HTR-8/SVneo (cell line): ENCODE measurements at places on chromosomes 7 and 10.

DNA sequence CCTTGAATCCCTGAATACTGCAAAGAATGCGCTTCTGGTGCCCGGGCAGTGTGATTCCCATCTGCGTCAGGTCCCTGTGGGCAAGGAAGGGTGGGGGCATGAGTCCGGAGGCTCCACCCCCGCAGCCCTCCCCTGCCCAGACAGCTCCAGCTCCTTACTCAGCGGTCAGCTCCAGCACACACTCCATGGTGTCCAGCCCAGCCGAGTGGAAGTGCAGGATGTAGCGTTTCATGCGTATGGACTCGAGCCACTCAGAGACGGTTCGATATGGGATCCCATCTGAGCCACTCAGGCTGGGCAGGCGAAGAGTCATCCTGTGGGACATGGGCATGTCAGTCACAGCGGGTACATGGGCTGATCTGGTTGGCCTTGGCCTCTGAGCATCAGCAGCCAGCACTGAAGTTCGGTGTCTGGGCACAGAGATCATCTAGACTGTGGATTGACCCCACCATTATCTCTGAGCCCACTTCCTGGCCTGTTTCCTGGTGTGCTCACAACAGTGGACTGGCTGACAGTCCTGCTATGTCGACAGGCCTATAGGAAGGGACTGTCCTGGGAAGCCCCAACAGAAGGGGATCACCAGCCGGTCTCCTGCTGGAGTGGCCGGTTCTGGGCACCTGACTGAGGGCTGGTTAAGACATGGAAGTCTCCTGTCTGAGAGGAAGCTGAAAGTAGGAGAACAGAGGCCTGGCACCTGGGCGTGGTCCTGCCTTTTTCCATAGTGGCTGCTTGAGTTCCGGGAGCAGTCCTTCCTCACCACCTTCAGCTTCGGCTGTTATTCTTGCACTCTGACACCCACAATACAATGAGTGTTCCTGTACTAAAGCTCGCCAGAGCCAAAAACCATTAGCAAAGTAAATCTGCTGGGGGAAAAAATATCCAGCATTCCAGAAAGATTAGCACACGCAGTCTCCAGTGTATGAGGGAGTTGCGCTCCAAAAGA is 10.6 kb downstream of the ZYX start:
- no peak for DNase-seq

DNA sequence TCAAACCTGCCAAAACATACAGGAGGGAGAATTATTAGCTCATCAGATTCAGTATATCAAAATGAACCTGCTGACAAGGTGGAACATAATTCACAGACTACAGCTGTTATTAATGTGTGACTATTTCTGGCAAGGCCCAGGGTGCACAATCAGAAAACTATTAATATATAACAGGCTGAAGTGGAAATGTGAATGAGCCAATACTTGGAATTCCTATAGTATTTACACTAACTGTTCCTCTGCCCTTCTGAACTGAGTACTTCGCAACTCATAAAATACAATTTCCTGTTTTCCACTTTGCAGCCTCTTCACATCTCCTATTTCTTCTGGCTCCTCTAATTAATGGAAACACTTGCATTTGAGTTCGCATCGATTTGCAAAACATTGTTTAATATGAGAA is 330.8 kb downstream of the DPP6 start:
- DNase-seq: no peak

DNA sequence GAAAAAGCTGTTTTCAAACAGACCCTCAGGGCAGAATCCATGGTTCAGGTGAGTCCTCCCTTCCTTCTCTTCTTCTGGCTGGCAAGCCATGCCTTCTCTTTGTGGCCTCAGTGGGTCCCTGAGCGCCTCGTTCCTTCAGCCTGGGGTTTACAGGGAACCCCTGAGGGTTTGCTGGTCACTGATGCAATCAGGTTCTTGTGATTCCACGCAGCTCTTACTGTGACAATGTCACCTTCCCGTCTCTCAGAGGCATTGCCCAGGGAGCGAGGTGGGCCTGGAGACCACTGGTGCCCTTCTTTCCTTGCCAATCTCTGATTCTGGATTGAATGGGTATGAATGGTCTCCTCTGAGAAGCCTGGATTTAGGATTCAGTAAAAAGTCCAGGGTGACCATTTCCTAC is 132.2 kb downstream of the ADARB2 start:
- no peak for DNase-seq

GRCh38 chr10:7424919-7425318 is 14.1 kb upstream of the SFMBT2 start:
- no peak for DNase-seq

GRCh38 chr10:14200698-14201544 is 129.8 kb downstream of the FRMD4A start:
- peak; percentile 23 for DNase-seq

- DNase-seq: no peak
These were observed 190.1 kb upstream of the AKR1E2 start for GRCh38 chr10:4635883-4636282.

DNA sequence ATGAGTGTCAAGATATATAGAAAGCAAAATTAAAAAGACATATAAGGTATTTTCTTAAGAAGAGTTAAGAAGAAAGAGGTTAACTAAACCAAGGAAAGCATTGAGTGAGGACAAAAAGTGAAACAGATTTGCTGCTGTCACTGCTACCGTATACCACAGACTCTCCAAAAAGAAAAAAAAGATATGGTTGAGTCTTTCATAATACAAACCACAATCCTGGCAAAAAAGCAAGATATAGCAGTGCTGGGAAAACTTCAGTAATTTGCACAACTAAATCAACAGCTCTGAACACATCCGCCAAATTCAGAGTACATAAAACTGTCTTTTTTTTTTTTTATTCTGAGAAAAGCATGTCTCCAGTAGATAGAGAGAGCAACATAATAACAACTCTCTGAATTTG is 114.7 kb downstream of the ETV1 start:
- DNase-seq: no peak

DNA sequence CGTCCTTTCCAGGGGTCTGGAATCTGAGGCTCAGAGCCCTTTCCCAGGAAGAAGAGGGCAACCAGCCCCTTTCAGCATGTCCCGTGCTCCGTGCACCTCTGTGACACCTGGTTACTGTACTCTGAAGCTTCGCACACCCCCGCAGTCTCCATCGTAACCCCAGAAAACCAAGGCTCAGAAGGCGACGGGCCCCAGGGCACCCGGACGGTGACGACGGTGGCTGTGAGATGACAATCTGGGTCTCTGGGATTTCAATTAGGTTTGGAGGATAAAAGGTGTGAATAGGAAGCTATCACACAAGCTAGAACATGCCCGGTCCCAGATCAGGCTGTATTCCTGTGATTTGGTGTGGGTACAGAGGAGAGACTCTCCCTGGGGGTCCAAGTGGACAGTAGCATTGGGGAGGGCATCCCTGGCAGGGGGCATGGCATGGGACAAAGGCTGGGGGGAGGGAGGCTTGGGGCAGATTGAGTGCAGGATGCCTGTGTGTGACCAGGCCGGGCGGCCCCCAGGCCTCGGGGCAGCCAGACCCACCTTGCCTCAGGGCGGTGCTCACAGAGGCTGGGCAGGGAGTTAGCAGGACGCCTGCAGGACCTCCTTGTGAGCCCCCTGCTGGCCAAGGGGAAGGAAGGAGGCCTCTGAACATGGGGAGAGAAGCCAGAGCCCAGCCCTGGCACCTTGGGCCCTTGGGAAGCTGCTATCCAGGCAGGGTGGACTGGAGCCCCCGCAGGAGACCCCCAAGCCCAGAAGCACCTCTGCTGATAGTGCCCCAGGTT is 23.4 kb upstream of the PSMG3 start:
- DNase-seq: no peak

- no peak for DNase-seq
These were observed 435.2 kb upstream of the ETV1 start for GRCh38 chr7:14424675-14425074.

GRCh38 chr7:49295146-49295545 is 370.8 kb downstream of the CDC14C start:
- no peak for DNase-seq

- DNase-seq: no peak
These were observed 116.8 kb downstream of the ETV1 start for GRCh38 chr7:13872709-13873108.

DNA sequence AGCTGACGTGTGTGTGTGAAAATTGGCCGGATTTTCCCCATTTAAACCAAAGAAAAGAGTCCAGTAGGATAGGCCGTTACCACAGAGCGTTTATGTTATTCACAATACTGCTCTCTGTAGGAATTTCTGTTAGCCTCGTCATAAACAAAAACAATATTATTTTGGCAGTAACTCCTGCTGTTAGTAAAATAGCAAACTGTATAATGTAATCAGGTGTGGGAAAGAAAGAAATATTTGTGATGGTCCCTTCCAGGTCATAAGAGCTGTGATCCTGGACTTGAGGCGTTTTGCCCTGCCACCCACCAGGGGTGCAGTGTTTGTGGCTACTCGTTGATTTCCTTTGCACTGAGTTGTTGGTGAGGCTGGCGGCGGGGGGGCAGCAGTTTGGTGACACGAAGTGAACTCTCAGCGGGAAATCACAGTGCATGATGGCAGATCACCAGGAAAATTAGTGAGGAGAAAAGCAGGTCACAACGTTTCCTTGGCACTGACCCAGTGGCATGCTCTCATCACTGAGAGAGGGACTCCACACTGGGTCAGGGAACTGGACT is 2.8 kb downstream of the EEPD1 start:
- DNase-seq: no peak

GRCh38 chr7:156935250-156935649 is 14.3 kb upstream of the NOM1 start:
- DNase-seq: no peak

GRCh38 chr7:127928852-127929251 is 102.4 kb downstream of the LRRC4 start:
- DNase-seq: no peak

GRCh38 chr7:519484-520390 is at the start of gene PDGFA:
PDGFA (minus strand) TSS chr7:519846; CDS start chr7:519001, 845 bp downstream.
- peak; percentile 63 for DNase-seq

GRCh38 chr10:51547941-51548340 is 151.5 kb downstream of the CSTF2T start:
- DNase-seq: no peak

GRCh38 chr7:28062197-28062991 is 118.2 kb downstream of the JAZF1 start:
- DNase-seq: peak; percentile 59

- no peak for DNase-seq
These were observed 12.3 kb upstream of the CYTH3 start for GRCh38 chr7:6284461-6285360.

- DNase-seq: no peak
These were observed 5.1 kb downstream of the FLNC start for GRCh38 chr7:128835231-128835751.

DNA sequence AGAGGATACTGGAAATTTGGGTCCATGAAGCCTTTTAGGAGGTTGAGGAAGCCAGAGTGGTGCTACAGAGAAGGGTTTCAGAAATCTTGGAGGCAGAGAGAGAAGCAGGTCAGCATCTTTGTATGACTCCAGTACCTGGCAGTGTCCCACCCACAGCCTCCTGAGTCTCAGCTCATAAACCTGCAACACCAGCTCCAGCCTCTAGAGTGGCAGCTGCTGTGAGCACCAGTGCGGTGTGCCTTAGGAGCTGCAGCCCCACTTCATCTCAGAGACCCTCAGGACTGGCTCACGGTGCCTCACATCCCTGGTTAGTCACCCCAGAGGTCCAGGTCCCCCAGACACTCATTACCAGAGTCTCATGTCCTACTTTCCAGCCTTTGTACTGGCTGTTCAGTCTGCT is 84.8 kb upstream of the PRKAR2B start:
- DNase-seq: no peak
